NCI-H1417 treated with DMSO at 0.1 percent for 48 hours (cell line): ENCODE measurements at places on chromosomes 12 and 14.

- DNase-seq = no peak
Observed at GRCh38 chr14:71721791-71722190, 210.4 kb upstream of the RGS6 start.

- no peak for DNase-seq
Observed at GRCh38 chr12:48856379-48856778, 4.4 kb upstream of the DDX23 start.

- no peak for DNase-seq
Observed at GRCh38 chr12:91861554-91861953, 284.1 kb downstream of the BTG1 start.

- no peak for DNase-seq
Observed at GRCh38 chr14:44785096-44785495, 176.7 kb downstream of the KLHL28 start.

DNA sequence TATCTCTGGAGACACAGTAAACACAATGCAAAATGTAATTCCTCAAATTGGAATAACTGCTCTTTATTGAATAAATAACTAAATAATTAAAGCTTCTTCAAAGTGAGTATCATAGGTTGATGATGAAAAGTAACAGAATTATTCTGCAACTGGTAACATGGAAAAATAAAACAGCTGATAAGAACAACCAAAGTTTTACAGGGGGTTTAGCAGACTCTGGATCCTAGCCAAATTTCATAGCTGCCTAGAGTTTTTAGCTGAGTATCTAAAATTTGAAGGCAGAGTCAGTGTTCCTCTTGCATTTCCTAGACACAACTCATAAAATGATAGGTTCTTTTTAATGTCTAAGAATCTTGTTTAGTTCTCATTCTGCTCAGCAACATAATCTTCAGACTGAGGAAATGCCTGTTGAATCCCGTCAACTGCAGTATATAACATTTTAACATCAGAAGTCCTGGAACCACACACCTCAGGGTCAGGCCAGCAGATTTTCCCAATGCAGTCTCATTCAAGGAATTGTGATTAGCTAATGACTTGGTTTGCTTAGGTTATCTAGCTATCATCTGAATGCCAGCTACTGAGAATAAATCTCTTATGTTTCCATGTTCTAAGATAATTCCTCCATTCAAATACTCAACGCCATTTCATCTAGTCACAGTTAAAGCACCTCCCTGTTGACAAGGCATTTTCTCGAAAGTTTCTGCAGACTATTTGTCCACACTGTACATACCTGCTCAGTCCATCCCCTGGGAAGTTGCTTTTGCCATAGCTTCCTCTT is 411.6 kb downstream of the BCAT1 start:
- DNase-seq = no peak

GRCh38 chr12:88552610-88553079 is 27.6 kb downstream of the KITLG start:
- DNase-seq = no peak

- DNase-seq = no peak
Observed at GRCh38 chr12:20628226-20628787, 66.8 kb upstream of the SLCO1C1 start.
